Left ventricle myocardium inferior (tissue), 1 donor: ENCODE measurements at places on chromosomes 16 and 17. TPM values are rescaled to one million over a fixed set of nuclear protein-coding genes. Genes with fewer than 3 reads are reported as not detected.

DNA sequence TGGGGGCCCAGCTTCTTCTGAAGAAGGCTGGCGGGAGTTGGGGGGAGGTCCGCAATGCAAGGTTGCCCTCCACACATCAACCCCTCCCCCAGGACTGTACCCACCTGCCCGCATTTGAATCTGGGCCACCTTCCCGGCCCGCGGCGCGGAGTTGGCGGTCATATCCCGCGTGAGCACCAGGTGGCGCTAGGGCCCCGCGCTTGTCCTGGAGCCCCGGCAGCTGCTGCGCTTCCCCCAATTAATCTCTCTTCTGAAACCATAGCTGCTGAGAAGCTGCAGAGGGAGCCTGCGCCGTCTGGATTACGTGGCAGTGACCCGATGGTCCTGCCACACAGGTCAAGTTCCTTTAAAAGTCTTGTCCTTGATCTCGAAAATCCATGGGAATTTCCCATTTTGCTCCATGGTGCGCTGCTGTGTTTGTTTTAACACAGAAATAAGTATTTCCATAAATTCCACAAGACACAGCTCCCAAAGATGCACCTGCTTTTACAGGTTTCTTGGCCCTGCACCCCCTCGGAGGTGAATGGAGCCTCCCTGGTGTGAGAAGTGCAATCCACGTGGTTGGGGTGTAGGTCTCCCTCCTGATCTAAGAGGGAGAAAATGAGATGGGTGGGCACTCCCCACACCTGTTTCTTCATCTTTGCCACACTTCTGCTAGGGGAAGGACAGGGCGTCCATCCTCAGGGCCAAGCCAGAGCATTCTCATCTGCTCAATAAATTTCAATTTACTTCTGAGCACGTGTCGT, 22.1 kb downstream of the COX4I1 start:
- H3K36me3 ChIP-seq: no peaks in the 10 kb centered on the region
- H3K27ac ChIP-seq: no peak overlapping the region
- DNase-seq: peak; percentile 73
- no peaks in the 10 kb centered on the region for H3K4me1 ChIP-seq

- H3K27me3 ChIP-seq: no peaks in the 10 kb centered on the region
- peaks cover 92% of the 10 kb centered on the region for H3K4me1 ChIP-seq
- peak overlapping the region; percentile 85 for H3K27ac ChIP-seq
- peak; percentile 78 for DNase-seq
Measured at GRCh38 chr17:43823350-43824084, 9.4 kb downstream of the MPP3 start.

DNA sequence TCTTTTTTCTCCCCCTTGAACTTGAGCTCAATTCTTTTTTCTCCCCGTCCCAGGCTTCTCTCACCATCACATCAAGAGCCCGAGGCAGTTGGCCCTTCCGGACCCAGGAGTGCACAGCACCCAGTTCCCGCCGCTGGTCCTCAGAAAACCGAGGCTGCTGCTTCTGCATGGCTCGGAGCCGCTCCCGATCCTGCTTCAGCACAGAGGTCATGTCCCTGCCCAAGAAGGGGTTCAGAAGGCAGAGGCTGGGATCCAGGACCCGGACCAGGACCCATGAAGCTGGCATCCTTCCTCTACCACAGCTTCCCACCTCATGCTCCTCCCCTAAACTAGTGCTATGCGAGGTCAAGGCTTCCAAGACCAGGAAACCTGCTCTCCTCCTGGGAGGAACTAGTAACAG, 10.5 kb downstream of the PER1 start:
- DNase-seq: no peak
- H3K27ac ChIP-seq: peak overlapping the region; percentile 89
- H3K4me3 ChIP-seq: no peak overlapping the region

Gene SNRNP25
- total RNA-seq: 71.2 TPM

- no peaks in the 10 kb centered on the region for H3K4me1 ChIP-seq
- peaks cover 99% of the 10 kb centered on the region for H3K27me3 ChIP-seq
- no peaks in the 10 kb centered on the region for H3K36me3 ChIP-seq
- no peak for DNase-seq
- no peak overlapping the region for H3K4me3 ChIP-seq
Measured at GRCh38 chr17:48472411-48473281, 42.6 kb upstream of the SKAP1 start.

DNA sequence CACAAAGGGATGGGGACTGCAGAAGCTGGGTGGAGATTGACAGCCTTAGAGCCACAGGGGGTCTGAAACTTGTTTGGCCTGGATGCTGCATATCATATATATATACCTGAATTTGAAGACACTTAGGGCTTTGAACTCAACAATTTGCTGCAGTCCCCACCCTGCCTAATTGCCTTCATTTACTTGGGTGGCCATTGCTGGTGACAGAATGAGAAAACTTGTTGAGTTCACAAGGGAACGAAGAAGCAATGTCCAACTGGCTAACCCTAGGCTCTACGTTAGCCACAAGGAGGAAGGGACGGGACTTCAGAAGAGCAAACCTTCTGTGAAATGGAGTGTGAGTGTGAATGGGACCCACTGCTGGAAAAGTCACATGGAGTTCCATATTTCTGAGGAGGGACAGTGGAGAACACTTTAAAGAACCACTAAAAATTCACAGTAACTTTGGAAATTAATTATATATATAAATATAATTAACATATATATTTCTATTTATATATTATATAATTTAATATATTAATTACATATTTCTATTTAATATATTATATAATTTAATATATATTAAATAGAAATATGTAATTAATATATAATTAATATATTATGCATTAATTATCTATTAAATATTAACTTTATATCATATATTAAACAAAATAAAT, 215.3 kb upstream of the SOX9 start:
- no peak overlapping the region for H3K4me3 ChIP-seq
- no peaks in the 10 kb centered on the region for H3K36me3 ChIP-seq
- H3K4me1 ChIP-seq: peaks cover 4% of the 10 kb centered on the region
- no peaks in the 10 kb centered on the region for H3K27me3 ChIP-seq

GRCh38 chr17:49762151-49762941, 1.6 kb downstream of the FAM117A start:
- H3K4me3 ChIP-seq: peak overlapping the region; percentile 81
- no peak for DNase-seq
- H3K27ac ChIP-seq: peak overlapping the region; percentile 38
- peaks cover 62% of the 10 kb centered on the region for H3K4me1 ChIP-seq
- H3K27me3 ChIP-seq: no peaks in the 10 kb centered on the region

DNA sequence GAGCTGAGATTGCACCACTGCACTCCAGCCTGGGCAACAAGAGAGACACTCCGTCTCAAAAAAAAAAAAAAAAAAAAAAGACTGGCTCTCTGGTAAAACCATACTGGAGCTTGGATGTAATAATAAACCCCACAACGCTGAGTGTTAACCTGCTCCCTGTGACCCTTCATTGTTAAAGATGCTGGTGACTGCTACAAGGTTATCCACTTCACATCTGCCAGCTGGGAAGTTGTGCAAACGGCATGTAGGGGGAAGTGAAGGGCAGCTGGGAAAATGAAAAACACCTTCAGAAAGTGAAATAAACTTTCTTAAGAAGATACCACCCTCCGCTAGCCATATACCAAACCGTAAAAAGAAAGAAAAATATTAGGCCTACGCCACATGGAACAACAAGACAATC, 131.0 kb upstream of the NUDT7 start:
- peaks cover 7% of the 10 kb centered on the region for H3K4me1 ChIP-seq
- H3K27me3 ChIP-seq: peaks cover 16% of the 10 kb centered on the region
- DNase-seq: no peak
- no peak overlapping the region for H3K4me3 ChIP-seq
- no peak overlapping the region for H3K27ac ChIP-seq
- no peaks in the 10 kb centered on the region for H3K36me3 ChIP-seq

Gene SOCS1
- total RNA-seq: 2.9 TPM

Gene CPHXL2
- not detected for total RNA-seq

DNA sequence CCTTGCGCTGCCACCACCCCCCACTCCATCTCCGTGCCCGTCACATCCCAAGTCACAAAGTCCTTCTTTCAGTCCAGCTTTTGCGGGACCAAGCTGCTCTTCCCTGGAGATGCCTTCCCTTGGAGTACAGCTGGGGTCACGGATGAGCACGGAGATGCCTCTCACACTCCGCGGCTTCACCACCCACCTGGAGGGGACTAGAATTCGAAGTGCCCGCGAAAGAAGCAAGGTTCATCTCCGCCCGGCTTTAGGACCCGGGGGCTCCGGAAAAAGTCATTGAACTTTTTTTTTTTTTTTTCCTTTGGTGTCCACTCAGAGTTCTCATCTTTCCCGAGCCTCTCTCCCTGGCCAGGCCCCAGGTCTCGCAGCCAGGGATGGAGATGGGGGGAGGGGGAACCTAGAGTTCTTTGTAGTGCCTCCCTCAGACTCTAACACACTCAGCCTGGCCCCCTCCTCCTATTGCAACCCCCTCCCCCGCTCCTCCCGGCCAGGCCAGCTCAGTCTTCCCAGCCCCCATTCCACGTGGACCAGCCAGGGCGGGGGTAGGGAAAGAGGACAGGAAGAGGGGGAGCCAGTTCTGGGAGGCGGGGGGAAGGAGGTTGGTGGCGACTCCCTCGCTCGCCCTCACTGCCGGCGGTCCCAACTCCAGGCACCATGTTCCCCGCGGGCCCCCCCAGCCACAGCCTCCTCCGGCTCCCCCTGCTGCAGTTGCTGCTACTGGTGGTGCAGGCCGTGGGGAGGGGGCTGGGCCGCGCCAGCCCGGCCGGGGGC, at the start of gene FKBP10:
TSS of gene FKBP10 (plus strand) at position 624 of the 771 bp plus-strand sequence. CDS start at position 655, 31 bp downstream.
- peak within 1 kb of the TSS; percentile 89 for H3K4me3 ChIP-seq
- no peaks in the 10 kb centered on the region for H3K36me3 ChIP-seq
- H3K4me1 ChIP-seq: peaks cover 39% of the 10 kb centered on the region
- peaks cover 4% of the 10 kb centered on the region for H3K27me3 ChIP-seq
- H3K27ac ChIP-seq: peak within 1 kb of the TSS; percentile 76

- H3K27me3 ChIP-seq: peaks cover 27% of the 10 kb centered on the region
- H3K36me3 ChIP-seq: no peaks in the 10 kb centered on the region
- no peak overlapping the region for H3K27ac ChIP-seq
Measured at GRCh38 chr17:40610359-40610758, 37.3 kb downstream of the SMARCE1 start.

Gene LGALS9B
- not detected for total RNA-seq

Gene TPSG1
- total RNA-seq: not detected

DNA sequence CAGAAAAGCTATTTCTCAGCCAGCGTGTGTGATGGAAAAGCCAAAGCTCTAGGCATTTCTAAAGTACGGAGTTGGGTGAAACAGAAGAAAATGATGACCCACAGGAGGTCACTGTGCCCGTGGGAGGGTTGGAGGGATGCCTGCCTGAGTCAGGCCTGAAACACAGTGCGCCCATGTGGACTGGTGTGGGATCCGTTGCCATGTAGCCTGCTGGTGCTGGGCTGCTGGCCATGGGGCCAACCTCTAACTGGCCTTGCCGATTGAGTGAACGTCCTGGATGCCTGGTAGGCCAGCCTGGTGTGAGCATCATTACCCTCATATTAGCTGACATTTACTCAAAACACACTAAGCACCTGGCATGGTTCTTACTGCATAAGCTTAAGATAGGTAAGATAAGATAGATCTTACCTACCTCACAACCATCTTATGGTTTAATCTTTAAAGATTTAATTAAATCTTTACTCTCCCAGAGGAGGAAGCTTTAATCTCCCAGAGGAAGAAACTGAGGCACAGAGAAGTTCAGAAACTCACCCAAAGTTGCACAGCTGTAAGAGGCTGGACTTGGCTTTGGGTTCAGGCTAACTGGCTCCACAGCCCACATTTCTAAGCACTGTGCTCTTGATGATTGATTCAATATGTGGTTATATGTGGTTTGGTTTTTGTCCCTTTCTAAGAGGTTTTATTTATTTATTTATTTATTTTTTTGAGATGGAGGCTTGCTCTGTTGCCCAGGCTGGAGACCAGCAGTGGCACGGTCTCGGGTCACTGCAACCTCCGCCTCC, 15.7 kb downstream of the MGAT5B start:
- DNase-seq: no peak
- H3K4me1 ChIP-seq: no peaks in the 10 kb centered on the region
- H3K36me3 ChIP-seq: no peaks in the 10 kb centered on the region
- no peak overlapping the region for H3K27ac ChIP-seq
- no peak overlapping the region for H3K4me3 ChIP-seq
- peaks cover 70% of the 10 kb centered on the region for H3K27me3 ChIP-seq

GRCh38 chr16:66291833-66292232, 74.7 kb upstream of the CDH5 start:
- no peaks in the 10 kb centered on the region for H3K36me3 ChIP-seq
- DNase-seq: no peak
- no peak overlapping the region for H3K27ac ChIP-seq
- H3K4me3 ChIP-seq: no peak overlapping the region
- H3K27me3 ChIP-seq: peaks cover 21% of the 10 kb centered on the region

- DNase-seq: no peak
- no peak overlapping the region for H3K4me3 ChIP-seq
- no peaks in the 10 kb centered on the region for H3K36me3 ChIP-seq
- H3K4me1 ChIP-seq: no peaks in the 10 kb centered on the region
- H3K27ac ChIP-seq: no peak overlapping the region
Measured at GRCh38 chr17:71764505-71764904, 356.3 kb upstream of the SOX9 start.

Gene KRT39
- not detected for total RNA-seq

- peaks cover 57% of the 10 kb centered on the region for H3K36me3 ChIP-seq
- H3K27ac ChIP-seq: peak overlapping the region; percentile 72
- H3K4me3 ChIP-seq: no peak overlapping the region
- H3K4me1 ChIP-seq: peaks cover 49% of the 10 kb centered on the region
- H3K27me3 ChIP-seq: no peaks in the 10 kb centered on the region
Measured at GRCh38 chr17:49829026-49829425, 18.8 kb downstream of the TAC4 start.

Gene TNP2
- not detected for total RNA-seq

Gene TBC1D28
- not detected for total RNA-seq
